Heart left ventricle (tissue), 16 donors: ENCODE measurements at places on chromosomes 5 and 9.

GRCh38 chr9:137786511-137786920 is 91.1 kb upstream of the CACNA1B start:
- DNase-seq = no peak

GRCh38 chr5:1351156-1351555 is 6.3 kb upstream of the CLPTM1L start:
- DNase-seq = no peak

DNA sequence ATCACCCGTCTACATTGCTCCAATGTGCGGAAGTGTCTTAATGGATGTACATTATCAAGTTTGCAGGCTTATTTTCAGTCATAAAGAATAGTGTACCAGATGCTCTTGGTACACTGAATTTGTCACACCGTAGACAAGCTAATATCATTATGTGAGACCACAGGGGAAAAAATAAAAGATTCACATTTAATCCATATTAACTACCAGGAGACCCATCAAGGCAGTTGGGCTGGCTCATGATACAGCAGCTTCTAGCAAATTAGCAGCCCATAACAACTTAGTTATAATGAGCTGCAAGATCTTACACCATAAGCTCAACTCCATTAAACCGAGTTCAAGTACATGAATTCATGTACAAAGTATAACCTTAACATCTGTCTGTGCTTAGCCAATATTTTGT is 324.9 kb downstream of the CTNND2 start:
- no peak for DNase-seq

- no peak for DNase-seq
Measured at GRCh38 chr5:133706506-133707430, 94.4 kb upstream of the FSTL4 start.

DNA sequence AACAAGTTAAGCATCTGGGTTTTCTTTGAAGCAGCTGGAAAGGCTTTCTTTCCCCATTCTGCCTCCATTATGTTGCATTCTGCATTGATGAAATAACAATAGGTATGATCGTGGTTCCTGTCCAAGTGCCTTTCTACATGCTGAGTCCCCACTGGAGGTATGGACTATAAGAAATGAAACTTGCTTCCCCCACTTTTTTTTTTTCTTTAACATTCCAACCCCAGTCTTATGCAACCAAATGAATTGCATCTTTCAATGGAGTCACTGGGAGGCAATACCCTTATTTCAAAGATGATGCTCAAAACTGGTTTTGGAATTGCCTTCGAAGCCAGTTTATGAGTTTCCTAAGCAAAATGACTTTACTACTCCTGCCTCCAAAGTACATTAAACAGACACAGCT is 58.9 kb downstream of the ARSB start:
- DNase-seq = no peak

DNA sequence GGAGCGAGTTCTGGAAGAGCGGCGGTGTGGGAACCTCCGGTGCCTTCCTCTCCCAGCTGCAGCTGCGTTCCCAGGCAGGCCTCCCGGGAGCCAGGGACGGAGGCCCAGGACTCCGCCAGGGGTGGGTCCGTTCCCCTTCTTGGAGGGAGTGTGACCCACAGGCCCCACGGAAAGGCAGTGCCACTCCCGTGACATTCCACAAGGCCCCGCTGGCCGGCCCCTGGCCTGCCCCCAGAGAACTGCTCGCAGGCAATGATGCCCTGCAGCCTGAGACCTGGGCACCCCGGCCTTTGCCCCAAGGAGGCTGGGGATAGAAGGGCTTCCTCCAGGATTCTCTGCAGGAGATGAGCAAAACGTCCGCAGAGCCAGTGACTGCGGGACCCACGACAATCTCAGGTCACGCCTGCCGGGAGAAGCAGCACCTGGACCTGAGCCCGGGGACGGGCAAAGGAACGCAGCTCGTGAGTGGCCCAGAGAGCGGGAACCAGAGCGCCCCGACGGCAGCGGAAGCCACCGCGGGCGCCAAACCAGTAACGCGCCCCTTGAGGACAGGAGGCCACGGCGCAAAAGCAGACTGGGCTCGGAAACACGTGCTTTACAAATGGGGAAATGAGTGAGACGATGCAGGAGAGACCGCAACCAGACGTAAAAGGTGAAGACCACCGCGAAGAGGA is 9.3 kb downstream of the OBP2B start:
- no peak for DNase-seq
